Activated CD8-positive, alpha-beta memory T cell treated with anti-CD3 and anti-CD28 coated beads for 1 hour (primary cell): ENCODE measurements at places on chromosomes 6 and 20.

- no peak for DNase-seq
Observed at GRCh38 chr20:46583411-46584214, 33.2 kb upstream of the OCSTAMP start.

GRCh38 chr6:127792616-127793015 lies 108.2 kb downstream of the THEMIS start:
- DNase-seq: no peak

DNA sequence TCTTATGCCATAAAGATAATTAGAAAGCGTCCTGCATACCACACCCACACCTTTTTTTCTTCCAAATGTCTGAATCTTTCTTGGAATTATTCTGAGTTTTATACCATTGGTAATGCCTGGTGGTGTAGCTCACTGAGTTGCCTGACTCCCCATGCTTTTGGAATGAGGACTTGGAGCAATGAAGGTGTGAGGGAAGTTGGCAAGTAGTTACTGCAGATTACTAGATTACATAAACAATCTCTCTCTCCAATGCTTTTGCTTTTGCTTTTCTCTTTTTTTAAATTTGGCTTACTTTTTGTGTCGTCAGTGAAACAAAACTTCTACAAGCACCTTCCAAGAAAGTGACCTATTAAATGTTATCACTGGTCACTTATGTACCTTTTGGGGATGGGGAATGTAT lies 406.1 kb upstream of the SOX4 start:
- no peak for DNase-seq

- DNase-seq: no peak
Observed at GRCh38 chr6:111478749-111479148, 4.3 kb downstream of the REV3L start.
